ENCODE measurements at places on chromosomes 11 and 22. TPM values are rescaled to one million over a fixed set of nuclear protein-coding genes. Genes with fewer than 3 reads are reported as not detected.

- DNase-seq, result no peak
These were observed 32.8 kb downstream of the CSTPP1 start for GRCh38 chr11:46969379-46969778.

- no peak for DNase-seq
These were observed 26.1 kb downstream of the SNX19 start for GRCh38 chr11:130890039-130890745.

DNA sequence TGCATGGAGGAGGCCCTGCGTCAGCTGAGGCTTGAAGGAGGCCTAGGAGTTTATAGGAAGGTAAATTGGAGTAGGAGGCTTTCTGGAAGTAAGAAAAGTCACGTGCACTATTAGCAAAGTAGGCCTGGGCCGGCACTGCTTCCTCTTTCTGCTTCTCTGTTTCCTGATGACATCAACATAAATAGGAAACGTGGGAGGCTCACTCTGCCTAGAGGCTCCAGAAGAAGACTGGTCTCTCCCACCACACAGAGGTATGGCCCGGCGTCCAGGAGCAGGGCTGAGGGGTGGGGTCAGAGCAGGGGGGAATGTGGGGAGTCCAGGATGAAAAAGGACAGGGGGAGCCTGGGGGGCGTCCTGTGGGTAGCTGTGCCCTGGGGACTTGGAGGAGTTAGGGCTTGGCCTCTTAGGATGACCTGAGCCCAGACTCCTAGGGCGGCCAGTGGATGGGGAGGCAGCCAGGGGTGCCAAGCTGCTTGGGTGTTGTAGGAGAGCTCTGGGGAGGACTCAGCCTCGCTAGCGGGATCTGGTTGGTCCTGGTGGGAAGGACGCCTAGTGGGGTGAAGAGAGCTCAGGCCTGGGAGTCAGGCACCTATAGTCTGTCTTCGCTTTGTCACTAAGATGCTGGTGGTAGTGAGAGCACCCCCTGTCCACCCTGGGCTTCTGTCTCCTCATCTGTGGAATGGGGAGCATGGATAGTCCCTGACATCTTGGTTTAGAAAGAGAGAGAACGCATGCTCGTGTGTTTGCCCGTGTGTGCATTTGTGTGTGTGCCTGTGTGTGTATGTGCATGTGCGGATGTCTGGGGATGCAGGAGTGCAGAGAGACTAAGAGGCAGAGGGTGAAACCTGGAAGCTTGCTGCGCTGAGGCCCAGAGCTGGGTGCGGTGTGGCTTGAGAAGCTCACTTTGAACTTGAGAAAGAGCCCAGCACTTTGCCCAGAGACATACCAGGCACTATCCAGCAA lies at the start of gene CSF2RB:
TSS of gene CSF2RB (plus strand) at position 202 of the 963 bp plus-strand sequence. CDS start 8,580 bp downstream, outside the sequence.
- DNase-seq, result no peak

DNA sequence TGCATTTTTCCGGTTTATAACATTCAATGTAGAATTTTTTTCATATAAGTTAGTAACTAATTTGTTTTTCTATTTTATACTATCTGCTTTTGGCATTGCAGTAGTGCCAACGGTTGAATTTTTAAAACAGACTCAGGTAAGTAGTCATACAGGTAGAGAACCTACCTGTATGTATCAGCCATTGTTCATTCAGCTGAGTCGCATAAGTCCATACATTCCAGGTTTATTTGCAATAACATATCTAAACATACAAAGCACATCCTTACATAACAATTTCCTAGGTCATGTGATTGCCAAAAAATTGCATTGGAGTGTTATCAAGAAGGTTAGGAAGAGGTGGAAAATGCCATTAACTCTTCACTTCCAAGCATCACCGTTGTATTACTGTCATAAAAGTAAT lies 1059.3 kb upstream of the CNTN5 start:
- no peak for DNase-seq

GRCh38 chr11:14336507-14337503 lies 22.2 kb downstream of the RRAS2 start:
- peak; percentile 95 for DNase-seq

- no peak for DNase-seq
These were observed 129.5 kb downstream of the ETS1 start for GRCh38 chr11:128457874-128458273.

DNA sequence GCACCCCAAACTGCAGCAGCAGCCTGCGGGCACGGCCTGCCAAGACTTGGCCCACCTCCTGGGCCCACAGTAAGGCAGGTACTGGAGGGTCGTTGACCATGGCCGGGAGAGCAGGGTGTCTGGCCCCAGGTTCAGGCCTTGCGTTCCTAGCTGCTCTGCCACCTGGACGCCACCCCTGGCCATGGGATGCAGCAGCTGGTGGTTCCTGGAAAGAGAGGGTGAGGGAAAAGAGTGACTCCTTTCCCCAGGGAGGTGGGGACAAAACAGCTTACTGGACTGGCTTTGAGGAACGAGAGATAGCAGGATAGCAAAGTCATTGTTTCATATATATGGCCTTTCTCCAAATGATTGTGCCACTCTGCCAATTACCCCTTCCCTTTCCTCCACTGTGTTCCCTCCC lies 1.8 kb downstream of the BSCL2 start:
- DNase-seq, result peak; percentile 20

GRCh38 chr11:46039990-46040389 lies 81.3 kb downstream of the PHF21A start:
- peak; percentile 84 for DNase-seq

DNA sequence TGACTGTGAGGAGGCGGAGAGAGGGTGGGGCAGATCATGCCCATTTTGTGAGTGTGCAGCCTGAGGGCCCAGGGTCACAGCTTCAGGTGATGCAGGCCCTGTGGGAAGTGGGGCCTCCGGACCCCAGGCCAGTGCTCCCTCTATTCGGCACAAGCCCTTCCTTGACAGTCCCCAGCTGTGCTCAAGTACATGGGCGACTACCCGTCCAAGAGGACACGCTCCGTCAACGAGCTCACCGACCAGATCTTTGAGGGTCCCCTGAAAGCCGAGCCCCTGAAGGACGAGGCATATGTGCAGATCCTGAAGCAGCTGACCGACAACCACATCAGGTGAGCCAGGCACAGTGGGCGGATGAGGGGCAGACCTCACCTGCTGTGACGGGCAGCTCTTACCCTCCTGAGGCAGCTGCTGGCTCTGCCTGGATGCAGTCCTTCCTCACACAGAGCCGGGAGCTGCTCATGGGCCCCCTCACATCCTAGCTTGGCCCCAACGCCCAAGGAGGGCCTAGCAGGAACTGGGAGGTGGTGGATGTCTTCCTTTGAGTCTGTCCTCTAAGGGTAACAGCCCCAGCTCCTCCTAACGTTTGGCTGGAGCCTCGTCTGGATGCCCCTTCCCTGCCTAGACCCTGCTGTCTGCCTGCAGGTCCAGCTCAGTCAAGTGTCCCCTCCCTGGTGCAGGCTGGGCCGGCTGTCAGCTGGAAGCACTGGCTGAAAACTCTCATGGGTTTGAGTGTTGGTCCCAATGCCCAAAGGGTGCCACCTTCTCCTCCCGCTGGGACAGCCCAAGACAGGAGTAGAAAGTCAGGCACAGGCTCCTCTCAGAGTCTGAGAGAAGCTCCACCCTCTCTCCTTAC lies 76.1 kb downstream of the MYO7A start:
- no peak for DNase-seq

The VWCE gene
- 0.68 TPM for polyA plus RNA-seq

DNA sequence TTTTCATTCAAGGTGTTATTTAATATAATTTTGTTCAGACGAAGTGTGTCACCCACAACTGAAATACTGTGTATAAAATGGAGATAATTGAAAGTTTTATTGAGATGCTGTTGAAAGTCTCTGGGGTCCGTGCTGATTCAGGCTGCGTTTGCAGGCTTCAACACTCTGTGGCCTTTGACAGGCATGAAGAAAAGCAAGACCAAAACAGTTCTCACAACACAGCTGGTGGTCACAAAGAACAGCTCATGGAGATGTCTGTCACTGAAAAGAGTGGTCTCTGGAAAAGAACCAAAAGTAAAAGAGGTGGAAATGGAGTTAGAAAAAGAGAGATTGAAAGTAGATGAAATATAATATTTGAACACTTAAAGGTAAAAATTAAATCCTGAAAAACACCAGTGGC lies 9.8 kb upstream of the MPPED2 start:
- DNase-seq, result no peak

- DNase-seq, result no peak
These were observed 743.8 kb downstream of the NTM start for GRCh38 chr11:132114185-132114584.

GRCh38 chr11:88307749-88308425 lies 29.6 kb downstream of the CTSC start:
- no peak for DNase-seq

DNA sequence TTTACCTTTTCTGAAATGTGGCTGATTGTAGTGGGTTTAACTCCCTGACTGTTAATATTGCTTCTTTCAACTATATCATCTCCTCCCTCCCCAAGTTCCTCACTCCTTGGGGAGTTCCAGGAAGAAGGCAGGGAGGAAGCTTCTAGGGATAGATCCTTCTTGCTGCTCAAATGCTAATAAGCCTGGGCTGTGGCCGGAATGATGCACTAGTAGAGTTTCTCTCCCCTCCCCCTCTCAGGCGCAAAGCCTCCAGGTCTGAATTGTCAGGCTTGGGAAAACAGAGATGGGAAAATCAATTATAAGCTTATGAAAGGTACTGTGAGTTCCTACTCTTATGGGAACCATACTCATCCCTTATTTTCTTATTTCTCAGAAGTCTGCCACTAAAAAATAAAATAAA lies 30.8 kb downstream of the FEZ1 start:
- no peak for DNase-seq

The RCOR2 gene
- polyA plus RNA-seq, result 3.9 TPM

The CLDN5 gene
- polyA plus RNA-seq, result not detected

- no peak for DNase-seq
These were observed 148.2 kb upstream of the BDNF start for GRCh38 chr11:27848423-27848822.

GRCh38 chr11:44014968-44015623 lies 32.7 kb upstream of the ACCSL start:
- DNase-seq, result peak; percentile 49

DNA sequence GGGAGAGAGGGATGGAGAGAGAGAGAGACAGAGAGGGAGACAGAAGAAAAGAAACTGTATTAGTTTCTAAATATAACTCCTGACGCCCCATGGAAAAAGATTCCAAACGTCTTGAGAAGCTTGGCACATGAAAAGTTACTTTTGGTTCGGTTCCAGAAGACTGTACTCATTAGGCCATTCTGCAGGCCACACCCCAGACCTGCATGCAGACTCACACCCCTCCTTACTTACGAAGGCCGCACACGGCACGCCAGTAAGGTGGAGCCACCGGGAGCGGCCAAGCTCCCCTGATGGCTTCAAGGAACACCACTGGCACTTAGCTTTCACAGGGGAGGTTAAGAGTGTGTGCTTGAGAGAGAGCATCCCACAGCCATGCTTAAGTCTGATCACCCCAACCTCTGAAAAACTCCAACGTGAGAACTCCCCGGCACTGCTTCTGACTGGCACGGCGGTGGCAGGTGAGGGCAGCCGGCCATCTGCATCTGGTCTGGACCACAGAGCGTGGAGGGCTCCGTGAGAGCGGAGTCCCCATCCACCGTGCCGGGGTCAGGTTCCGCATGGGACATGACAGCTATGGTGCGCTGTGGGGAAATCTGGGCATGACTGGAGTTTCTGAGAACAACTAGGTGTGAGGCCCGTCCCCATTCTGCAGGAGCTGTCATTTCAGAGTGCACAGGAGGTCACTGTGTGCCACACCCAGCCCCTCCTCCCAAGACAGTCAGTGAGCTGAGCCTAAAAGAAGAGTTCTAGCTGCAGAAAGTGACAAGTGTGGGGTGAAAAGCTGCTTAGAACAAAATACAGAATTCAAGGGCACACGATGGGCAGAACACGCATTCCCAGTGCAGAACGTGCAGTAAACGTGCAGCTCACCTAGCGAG lies 62.4 kb downstream of the MYH9 start:
- DNase-seq, result peak; percentile 97

DNA sequence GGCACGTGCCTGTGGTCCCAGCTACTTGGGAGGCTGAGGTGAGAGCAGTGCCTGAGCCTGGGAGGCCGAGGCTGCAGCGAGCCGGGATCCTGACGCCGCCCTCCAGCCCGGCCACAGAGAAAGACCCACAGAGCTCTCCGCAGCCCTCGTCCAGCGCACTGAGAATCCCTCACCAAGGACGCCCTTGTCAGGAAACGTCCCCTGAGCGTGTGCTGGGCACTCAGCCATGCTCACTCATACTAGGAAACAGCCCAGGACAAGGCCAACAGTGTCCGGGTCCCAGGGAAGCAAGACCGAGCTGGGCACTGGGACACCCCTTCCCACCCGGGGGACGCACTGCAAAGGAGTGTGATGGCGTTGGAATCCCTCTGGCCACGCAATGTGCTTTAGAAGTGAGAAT lies 14.5 kb downstream of the DEAF1 start:
- DNase-seq, result no peak

- no peak for DNase-seq
These were observed 46.8 kb downstream of the CACNA1I start for GRCh38 chr22:39617342-39617741.

DNA sequence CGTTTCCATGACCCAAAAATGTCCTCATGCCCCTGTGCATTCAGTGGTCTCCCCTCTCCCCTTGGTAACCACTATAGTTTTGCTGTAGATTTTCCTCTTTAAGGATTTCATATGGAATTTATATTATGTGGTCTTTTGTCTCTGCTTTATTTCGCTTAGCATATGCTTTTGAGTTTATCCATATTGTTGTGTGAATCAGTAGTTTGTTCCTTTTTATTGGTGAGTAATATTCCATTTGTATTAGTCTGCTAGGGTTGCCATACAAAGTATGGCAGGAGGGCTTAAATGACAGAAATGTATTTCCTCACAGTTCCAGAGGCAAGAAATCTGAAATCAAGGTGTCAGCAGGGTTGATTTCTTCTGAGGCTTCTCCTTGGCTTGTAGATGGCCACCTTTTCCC lies 3.5 kb downstream of the ZNF74 start:
- DNase-seq, result no peak

- DNase-seq, result peak; percentile 24
These were observed 55.3 kb downstream of the TRMU start for GRCh38 chr22:46390652-46391301.

The CASP1 gene
- 49.9 TPM for polyA plus RNA-seq

DNA sequence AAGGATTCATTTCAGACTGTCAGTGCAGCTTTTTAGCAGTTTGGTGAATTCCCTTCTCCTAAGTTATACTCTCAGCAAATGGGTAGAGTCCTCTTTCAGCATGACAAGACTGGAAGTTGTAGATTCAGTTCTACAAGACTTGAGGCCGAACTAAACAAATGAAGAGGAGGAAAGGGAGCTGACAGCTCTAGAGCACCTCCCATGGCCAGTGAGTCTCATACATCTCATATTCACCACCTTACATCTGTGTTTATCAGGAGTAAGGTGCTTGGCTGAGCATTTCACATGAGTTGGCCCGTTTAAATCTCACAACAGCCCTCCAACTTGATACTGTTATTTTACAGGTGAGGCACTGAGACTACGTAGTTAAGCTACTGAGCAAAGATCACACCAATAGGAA lies 30.4 kb downstream of the SEZ6L start:
- DNase-seq, result no peak

The TRIM66 gene
- 3.9 TPM for polyA plus RNA-seq

The IL10RA gene
- not detected for polyA plus RNA-seq

GRCh38 chr11:25377466-25377865 lies 880.6 kb downstream of the LUZP2 start:
- DNase-seq, result no peak

Measured in fibroblast of lung (primary cell).